ENCODE measurements at places on chromosomes 4 and X. TPM values are rescaled to one million over a fixed set of nuclear protein-coding genes. Genes with fewer than 3 reads are reported as not detected.

The TCEAL5 gene
- total RNA-seq: not detected

The BST1 gene
- 15.0 TPM for total RNA-seq

The CLDN34 gene
- total RNA-seq: not detected

The KLHL34 gene
- total RNA-seq: not detected

The VBP1 gene
- total RNA-seq: 24.1 TPM

The LINC00632 gene
- 1,040 TPM for total RNA-seq

The SHROOM3 gene
- not detected for total RNA-seq

The F11 gene
- not detected for total RNA-seq

The SUPT20HL1 gene
- total RNA-seq: not detected

The LANCL3 gene
- 0.49 TPM for total RNA-seq

The PRKG2 gene
- 0.44 TPM for total RNA-seq

The PTCHD1 gene
- total RNA-seq: under 0.01 TPM

The CFP gene
- total RNA-seq: 14.2 TPM

The GYG2 gene
- 122 TPM for total RNA-seq

The FGF5 gene
- total RNA-seq: not detected

The MUC7 gene
- not detected for total RNA-seq

The POU3F4 gene
- total RNA-seq: not detected

The HERC5 gene
- total RNA-seq: 11.9 TPM

The SSX2 gene
- not detected for total RNA-seq

The TENT5D gene
- total RNA-seq: not detected

The NLGN4X gene
- total RNA-seq: 3.8 TPM

The RASSF6 gene
- not detected for total RNA-seq

The MAGEA2B gene
- total RNA-seq: not detected

The L1CAM gene
- 0.75 TPM for total RNA-seq

The SH3TC1 gene
- 38.4 TPM for total RNA-seq

The IGSF1 gene
- not detected for total RNA-seq

The N4BP2 gene
- 14.2 TPM for total RNA-seq

The CCKAR gene
- total RNA-seq: not detected

The PAGE2B gene
- total RNA-seq: not detected

The EGF gene
- not detected for total RNA-seq

The TMEM129 gene
- total RNA-seq: 35.0 TPM

The ATP2B3 gene
- total RNA-seq: not detected

The LEF1 gene
- 5.1 TPM for total RNA-seq
